Esophagus muscularis mucosa (tissue), 4 donors: ENCODE measurements at places on chromosomes 11 and 22.

DNA sequence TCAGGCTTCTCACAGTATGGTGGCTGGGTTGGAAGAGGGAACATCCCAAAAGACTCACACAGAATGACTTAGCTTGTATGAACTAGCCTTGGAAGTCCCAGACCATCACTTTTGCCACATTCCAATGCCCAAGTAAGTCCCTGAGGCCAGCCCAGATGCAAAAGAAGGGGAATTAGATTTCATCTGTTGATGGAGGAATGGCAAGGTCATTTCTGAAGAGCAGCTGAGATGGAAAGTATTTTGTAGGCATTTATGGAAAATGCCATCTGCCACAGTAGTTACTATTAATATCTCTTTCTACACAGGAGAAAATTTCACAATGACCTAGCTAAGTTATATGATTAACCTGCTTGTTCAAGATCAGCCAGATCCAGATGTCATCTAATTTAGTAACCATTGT lies 58.8 kb downstream of the ENDOD1 start:
- DNase-seq, result no peak

DNA sequence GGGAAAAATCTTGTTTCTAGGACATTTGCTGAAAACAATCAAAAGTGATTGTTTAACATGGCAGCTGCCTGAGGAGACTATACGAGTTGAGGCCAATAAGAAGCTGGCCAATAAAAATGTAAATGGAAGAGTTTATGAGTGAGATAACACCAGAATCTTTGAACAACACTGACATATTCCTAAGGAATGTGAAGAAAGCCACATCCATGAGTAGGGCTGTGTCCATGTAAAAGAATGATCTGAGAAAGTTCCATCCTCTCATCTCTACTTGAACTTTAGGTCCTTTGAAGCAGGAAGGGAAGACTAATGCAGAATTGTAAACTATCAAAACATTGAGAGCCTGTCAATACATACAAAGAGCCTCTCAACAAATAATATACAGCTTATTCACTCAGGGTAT lies 6.9 kb upstream of the CHORDC1 start:
- DNase-seq, result no peak

DNA sequence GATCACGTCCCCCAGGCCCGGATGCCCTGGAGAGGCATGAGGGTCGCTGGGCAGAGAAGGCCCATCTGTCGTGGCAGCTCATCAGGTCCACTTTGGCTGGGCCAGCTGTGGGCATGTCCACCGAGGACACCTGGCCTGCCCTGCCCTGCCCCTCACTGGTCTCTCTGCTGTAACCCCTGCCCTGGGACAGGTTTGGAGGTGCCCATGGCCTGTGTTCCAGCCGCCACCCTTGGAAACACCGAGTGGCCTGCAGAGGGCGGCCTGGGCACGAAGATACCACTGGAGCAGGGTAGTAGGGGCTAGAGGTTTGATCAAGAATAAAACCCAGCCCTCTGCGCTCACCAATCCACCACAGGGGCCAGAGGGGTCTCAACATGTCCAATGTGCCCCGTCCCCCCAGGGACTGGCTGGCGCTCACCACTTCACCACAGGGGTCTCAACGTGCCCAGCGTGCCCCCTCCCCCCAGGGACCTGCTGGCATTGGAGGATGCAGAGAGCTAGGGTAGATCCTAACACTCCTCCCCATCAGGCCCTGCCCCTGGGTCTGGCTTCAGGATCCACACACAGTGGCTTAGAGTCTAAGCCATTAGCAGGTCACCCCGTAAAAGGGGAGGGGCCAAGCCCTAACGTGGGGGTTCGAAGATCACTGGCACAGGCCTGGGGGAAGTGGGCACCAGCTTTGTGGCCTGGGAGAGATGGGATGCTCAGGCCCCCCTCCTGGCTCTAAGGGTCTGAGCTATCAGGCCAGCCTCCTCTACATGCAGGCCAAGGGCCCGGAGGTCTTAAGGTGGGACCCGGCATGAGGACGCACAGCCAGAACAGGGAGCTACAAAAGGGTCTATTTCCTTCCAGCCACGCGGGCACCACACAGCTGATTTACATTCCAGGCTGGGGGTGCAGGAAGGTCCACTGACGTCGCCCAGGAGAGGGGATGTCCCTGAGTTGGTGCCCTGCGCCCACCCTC lies 1.3 kb upstream of the HDAC10 start:
- DNase-seq, result no peak

- DNase-seq, result no peak
Observed at GRCh38 chr11:113885897-113886296, 10.5 kb upstream of the USP28 start.

DNA sequence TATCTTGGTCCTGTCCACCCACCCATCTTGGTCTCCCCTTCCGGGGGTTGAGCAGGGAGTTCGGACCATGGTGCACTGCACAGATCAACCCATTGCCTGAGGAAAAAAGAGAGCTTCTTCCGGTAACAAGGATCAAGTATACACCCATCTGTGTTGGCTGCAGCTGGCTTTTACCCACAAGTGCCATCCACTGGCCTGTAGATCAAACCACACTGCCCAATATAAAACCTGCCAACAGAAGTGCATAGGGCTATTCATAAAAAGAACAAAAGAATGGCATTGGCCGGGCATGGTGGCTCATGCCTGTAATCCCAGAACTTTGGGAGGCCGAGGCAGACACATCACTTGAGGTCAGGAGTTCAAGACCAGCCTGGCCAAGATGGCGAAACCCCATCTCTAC lies 94.5 kb downstream of the ZC3H12C start:
- DNase-seq, result no peak

GRCh38 chr11:64233913-64234586 lies at the start of gene VEGFB:
VEGFB (plus strand) TSS chr11:64234584; CDS start chr11:64234834, 250 bp downstream.
- DNase-seq, result peak; percentile 93

DNA sequence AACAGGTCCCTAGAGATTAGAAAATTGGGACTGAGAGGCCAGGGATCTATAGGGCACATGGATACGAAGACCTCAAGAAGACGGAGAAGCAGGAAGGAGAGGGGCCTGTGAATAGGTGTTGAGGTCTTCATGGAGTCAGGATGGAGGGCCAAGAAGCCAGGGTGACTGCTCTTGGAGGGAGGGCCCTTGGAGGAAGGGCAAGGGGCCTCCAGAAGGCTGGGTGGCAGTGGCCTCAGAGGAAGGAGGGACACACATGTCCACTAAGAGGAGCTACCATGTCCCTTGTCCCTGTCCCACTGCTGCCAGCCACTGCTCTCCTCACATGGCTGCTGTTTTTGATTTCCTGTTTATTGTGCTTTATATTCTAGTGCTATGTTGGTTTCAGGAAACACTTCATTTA lies 589.5 kb upstream of the B3GAT1 start:
- peak; percentile 64 for DNase-seq

- no peak for DNase-seq
Observed at GRCh38 chr11:35413598-35413997, 5.8 kb downstream of the SLC1A2 start.

- no peak for DNase-seq
Observed at GRCh38 chr11:75853971-75854370, 39.0 kb downstream of the UVRAG start.

GRCh38 chr11:121964591-121964990 lies 151.4 kb downstream of the BLID start:
- no peak for DNase-seq

GRCh38 chr11:115390441-115390840 lies 113.8 kb downstream of the CADM1 start:
- no peak for DNase-seq

- DNase-seq, result no peak
Observed at GRCh38 chr22:38631724-38632123, 24.5 kb downstream of the FAM227A start.

DNA sequence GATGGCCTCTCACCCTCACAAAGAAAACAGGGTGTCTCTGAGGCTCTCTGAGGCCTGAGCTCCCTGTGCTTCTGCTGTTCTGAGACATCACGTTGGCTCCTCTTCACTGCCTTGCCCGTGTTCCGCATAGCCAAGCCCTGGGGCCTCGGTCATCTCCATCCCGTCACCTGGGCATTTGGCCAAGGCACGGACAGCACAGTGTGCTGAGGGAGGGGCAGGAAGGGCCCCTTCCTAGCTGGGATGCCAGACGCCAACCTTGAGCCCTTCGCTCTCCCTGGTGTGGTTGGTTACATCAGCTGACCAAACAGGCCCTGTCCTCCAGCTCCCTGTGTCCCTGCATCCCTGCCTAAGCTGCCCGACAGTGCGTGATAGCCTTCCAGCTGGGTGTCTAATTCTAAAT lies 25.9 kb downstream of the MOV10L1 start:
- DNase-seq, result no peak

DNA sequence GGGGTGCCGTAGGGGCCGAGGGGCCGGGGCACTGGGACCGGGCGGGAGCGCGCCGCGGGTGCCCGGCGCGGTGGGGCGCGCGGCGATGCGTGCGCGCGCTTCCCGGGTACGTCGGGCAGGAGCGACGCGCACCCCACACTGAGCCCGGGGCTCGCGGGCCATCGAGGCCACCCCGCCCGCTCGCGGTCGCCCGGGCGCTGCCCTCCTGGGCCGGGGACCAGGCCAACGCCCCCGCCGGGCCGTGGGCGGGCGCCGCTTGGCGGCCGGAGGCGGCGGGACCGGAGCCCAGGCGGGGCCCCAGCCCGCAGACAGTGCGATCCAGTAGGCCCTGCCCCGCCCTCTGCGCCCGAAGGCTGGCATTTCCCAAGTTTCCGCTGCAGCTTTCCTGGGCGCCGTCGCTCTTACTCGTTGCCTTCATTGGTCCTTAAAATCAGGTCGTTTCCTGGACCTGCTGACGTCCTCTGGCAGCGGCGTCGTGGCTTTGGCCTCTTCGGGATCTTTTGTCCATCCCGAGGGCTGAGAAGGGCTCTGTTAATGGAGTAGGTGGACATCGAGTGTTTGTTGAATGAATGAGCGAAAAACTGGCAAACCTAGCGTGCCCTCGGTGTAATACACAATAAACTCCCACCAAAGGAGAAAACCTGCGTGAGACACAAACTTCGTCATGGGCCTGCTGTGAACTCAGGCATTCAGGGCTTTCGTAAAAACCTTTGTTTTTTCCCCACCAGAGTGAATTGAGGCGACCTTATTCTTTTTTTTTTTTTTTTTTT lies 638 bp downstream of the PARVA start:
- peak; percentile 92 for DNase-seq

DNA sequence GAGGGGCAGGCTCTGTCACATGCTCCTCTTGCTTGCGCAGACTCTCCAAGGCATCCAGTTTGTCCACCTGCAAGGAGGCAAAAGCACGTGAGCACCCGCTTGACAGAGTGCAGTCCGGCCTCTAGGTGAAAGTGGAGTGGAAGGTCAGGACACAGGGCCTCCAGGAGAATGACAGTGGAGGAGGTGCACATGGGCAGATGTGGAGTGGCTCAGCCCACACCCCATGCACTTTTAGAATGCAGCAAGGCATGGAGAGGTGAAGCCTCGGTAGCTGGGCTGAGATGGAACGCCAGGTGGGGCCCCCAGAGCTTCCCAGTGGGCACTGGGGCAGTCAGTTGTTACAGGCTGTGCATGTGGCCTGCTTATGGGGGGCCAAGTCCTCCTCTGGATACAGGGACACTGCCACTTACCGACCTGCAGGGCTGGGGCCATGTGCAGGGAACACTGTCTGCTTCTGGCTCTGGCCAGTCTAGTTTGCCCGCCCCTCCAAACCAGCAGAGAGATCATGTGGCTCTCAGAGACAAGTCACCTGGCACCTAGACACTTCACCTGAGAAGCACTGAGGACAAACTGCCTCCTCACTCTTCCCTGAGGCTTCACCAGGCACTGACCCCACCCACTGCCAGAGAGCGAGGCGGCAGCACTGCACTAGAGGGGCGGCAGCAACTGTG lies 2.3 kb upstream of the SLC25A1 start:
- no peak for DNase-seq

DNA sequence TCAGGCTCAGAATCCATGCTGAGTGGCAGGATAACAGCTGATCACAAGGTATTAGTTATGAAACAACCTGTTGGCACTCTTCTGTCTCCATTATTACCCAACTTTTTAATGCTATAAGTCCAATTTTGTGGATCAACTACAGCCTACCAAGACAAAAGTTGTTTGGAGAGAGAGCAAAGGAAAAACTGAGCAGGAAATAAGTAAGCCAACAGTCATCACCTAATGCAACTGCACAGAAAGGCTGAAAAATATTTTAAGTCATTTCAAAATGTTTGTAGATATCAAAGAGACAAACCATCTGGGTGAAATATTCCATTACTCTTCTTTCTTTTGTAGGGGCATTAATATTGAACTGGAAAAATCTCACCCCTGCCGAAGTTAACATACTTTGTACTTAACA lies 41.6 kb downstream of the FDX1 start:
- no peak for DNase-seq

GRCh38 chr22:43539572-43540528 lies 128.0 kb downstream of the MPPED1 start:
- DNase-seq, result no peak

GRCh38 chr11:94595076-94595475 lies 27.9 kb downstream of the PIWIL4 start:
- DNase-seq, result no peak

GRCh38 chr11:35593143-35593542 lies 25.1 kb upstream of the FJX1 start:
- DNase-seq, result no peak

- no peak for DNase-seq
Observed at GRCh38 chr11:74507582-74507981, 14.1 kb upstream of the LIPT2 start.

DNA sequence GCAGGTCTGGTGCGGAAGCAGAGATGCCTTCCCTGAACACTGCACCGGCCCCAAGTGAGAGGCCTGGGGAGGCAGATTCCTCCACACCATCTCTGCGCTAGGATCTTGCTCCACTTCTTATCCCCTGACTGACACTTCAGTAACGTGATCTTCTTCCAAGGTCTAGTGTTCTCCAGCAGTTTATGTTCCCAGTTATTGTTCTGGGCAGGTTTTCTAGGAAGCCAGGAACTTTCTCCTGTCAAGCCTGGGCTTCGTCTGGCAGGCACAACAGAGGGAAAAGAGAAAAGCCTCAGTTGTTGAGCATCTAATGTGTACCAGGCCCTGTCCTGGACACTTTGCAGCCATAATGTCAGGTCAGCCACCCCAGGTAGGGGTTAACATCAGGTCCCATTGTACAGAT lies 10.5 kb downstream of the CD82 start:
- no peak for DNase-seq

- no peak for DNase-seq
Observed at GRCh38 chr11:55726715-55727324, 46.4 kb upstream of the OR5D13 start.

- DNase-seq, result no peak
Observed at GRCh38 chr22:29798801-29799200, 31.6 kb downstream of the UQCR10 start.

DNA sequence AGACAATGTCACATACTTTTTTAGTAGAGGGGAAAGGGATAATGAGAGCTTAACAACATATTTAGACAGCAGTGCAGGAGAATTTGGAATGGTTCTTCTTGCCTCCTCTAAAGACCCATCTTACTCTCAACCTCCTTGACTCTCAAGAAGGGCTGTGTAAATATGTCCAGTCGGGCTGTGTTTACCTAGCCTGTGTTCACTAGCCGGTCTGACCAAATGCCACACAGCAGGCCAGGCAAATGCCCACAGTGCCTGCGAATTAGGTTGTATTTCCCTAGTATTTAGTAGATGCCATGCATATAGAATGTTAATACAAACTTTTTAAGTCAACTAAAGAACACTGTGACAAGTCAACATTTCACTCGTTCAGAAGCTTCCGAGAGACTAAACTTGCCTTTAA lies 51.4 kb upstream of the MTMR2 start:
- DNase-seq, result no peak
